ENCODE measurements at places on chromosomes 2 and 18.

DNA sequence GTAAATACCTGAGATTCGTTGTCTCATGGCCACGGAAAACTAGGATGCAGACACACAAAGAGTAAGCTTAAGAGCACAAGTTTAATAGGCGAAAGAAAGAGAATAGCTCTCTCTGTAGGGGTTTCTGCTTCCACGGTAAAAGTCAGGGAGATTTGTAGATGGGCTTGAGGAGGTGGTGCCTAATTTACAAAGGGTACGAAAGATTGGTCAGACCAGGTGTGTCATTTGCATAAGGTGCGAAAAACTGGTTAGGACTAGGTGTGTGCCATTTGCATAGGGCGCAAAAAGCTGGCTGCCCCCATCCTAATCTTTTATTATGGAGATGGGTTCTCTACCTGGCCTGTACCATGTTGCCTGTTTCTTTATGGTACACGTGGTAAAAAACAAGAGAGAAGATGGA, 170.5 kb upstream of the DOK6 start:
- DNase-seq, result no peak

GRCh38 chr2:190031969-190032618, 30.4 kb downstream of the MSTN start:
- no peak for DNase-seq

DNA sequence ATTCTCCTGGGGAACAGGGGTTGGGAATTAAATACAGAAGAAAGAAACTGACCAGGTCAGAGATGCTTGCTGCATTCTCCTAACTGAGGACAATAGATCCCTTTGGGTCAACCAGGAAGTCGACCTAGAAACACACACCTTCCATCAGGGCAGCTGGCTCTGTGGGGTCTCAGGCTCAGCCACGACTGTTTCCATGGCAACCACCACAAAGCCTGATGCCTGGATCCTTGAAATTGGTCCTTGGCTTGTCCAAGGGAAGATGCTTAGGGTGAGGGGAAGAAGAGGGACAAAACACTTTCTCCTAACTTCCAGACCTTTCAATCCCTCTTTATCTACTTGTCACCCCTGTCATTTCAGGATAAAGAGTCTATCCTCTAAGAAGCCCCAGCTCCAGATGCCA, 194.4 kb downstream of the ALK start:
- DNase-seq, result no peak

DNA sequence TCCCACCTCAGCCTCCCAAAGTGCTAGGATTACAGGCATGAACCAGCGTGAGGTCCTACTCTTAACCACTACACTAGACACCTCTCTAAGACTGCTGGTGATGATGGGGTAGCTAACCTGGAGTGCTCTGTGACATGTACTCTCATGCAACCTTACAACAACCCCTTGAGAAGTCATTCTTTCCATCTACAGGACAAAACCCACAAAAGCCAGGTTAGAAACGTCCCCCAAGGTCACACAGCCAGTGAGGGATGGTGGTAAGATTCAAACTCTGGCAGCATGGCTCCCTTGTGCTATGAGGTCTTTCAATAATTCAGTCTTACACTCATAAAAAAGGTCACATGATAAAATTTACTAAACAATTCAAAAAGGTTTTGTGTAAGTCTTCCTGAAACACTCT, 94.8 kb upstream of the SERTAD2 start:
- no peak for DNase-seq

DNA sequence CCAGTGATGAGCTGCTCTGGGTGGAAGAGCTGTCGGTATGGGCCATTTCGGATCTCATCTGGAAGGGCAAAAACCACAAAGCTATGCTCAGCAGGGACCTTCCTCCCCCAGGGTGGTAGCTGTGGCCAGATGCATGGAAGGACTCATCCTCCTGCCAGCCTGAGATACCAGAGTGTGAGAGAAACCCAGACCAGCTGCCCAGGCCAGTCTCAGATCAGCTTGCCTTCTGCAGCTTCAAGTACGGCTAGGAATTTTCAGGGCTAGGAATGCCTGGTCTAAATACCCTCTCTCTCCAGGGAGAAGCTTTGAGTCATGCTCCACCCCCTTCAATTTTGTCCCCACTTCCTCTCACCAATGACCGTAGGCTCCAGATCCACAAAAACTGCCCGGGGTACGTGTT, 1.4 kb upstream of the TUBA4B start:
- DNase-seq, result no peak

- no peak for DNase-seq
Measured at GRCh38 chr2:60573251-60573650, 19.8 kb upstream of the BCL11A start.

DNA sequence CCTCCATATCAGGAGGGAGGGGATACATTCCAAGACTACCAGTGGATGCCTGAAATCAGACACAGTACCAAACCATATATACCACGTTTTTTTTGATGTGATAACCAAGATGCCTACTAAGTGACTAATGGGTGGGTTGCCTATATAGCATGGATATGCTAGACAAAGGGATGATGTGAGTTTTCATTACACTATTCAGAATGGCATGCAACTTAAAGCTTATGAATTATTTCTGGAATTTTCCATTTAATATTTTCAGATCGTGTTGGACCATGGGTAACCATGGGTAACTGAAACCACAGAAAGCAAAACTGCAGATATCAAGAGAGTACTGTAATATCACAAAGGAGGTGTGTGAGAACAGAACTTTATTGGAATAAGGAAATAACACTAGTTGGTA, 39.6 kb upstream of the CRACDL start:
- no peak for DNase-seq

- no peak for DNase-seq
Measured at GRCh38 chr18:54261894-54262293, 7.4 kb upstream of the POLI start.

- no peak for DNase-seq
Measured at GRCh38 chr18:13006531-13007247, 15.5 kb downstream of the CEP192 start.

DNA sequence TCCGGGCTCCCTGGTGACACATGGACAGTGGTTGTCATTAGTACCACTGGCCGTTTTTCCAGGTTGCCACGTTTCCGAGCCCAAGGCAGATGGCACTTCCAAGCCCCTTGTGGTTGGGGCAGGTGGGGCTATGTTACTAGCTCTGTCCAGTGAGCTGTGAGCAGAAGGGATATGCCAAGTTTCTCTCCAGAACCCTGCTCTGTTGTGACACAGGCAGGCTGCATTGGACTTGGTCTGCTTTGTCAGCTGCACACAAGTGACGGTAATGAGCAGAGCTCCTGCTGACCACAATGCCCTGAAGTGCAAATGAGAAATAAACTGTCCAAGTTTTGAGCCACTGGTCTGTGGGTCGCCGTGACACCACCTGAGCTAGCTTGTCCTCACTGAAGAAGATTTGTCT, 118.8 kb downstream of the GYPC start:
- DNase-seq, result no peak

DNA sequence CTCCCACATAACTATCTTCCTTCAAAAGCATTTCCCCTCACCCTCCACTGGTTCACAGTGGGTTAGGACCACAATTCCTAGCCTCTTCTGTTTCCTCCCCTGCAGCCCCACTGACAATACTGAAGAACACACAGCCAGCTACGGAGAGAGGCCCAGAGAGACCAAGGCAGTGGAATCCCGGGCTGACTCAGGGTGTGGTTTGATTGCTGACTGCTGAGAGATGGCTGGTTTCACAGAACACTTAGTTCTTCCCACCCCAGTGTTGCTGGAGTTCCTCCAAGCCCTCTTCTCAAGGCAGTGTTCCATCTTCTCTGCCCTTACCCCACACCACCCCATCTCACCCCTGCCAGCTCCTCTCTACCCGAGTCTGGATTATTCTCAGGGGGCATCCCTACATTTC, 43.3 kb upstream of the ZFP36L2 start:
- DNase-seq, result no peak
